ENCODE measurements at places on chromosomes 5 and 9.

DNA sequence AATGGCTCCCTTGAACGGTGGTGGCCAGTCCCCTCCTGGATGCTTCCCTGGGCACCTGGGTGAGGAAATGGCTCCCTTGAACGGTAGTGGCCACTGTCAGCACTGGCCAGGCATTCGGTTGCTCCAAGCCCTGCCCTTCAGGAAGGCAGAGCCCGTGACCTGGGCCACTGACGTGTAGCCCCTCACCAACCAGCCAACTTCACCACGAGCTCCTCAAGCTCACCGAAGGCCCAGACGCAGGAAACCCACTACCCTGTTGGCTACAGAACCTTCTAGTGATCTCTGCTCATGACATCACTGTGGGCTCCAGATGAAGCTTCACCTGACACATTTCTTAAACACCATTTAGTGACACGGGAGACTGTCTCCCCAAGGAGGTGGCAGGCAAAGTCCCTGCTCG is 9.2 kb downstream of the SLC6A3 start:
- DNase-seq = no peak

GRCh38 chr5:170307575-170308465 is 10.2 kb upstream of the LCP2 start:
- DNase-seq = no peak

DNA sequence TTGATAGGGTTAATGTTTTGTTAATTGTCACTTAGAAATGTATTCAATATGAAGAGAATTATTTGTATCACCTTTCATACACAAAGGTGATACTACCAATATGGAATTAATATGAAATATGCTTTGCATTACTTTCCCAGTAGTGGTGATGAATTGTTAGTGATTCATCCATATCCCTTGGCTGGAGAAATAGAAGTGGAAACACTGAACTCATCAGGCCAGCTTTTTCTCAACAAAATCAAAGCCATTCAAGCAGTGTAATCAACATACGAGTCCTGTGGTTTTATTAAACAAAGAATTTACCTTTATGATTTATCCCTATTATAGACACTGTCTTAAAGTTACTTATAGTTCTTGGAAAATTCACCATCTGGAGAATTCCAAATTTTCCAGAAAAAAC is 264.0 kb upstream of the MEF2C start:
- no peak for DNase-seq

- no peak for DNase-seq
Measured at GRCh38 chr9:109996936-109997580, 210.9 kb downstream of the C9orf152 start.

- DNase-seq = no peak
Measured at GRCh38 chr5:146344155-146345118, 5.8 kb downstream of the POU4F3 start.

GRCh38 chr9:134325096-134325812 is 1.0 kb upstream of the RXRA start:
- no peak for DNase-seq

DNA sequence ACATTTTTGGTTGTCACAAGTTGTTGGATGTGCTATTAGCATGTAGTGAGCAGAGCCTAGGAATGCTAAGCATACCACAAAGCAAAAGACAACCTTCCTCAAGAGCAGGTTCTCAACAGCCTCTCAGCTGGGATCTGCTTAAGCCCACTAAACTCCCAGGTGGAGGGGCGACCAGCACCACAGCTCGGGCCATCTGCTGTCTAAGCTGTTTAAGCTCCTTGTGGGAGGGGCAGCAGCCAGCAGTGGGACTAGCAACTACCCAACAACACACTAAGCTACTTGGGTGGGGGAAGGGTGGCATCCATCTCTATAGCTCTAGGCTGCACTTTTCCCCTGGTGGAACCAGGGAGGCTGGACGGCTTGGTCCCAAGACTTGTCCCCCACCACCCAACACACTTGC is 1052.7 kb upstream of the ARRDC3 start:
- no peak for DNase-seq

DNA sequence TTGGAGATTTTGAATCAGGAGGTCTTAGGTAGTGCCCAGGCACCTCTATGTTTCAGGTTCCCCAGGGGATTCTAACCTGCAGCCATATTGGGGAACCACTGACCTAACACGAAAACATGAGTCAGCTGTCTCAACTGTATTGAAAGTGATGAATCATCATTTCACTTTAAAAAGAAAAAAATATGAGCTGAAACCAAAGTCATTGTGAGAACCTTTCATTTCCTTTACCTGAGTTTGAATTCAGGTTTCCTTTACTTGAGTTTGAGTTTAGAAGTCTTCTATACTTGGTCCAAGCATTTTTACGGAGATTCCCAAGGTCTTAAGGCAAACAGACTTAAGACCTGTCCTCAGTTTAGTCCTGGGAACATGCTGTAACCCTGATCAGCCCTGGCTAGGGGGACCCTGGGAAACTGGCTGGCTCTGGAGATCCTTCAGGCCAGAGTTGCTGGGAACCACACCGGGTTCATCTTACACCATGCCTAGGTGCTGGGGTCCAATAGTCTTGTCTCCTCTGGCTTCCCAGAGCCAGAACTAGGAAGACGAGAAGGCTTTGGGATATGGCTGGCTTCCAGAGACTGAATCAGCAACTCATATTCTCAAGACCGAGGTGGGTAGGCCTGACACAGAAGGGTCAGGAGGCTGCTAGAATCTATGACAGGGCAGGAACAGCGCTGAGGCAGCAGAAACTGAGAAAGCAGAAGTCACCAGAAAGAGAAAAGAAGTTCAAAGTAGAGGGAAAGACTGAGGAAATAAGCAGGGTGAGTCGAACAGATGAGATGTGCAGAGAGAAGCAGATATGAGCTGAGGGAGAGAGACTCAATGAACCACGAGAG is 16.4 kb upstream of the PDCD1LG2 start:
- DNase-seq = no peak

DNA sequence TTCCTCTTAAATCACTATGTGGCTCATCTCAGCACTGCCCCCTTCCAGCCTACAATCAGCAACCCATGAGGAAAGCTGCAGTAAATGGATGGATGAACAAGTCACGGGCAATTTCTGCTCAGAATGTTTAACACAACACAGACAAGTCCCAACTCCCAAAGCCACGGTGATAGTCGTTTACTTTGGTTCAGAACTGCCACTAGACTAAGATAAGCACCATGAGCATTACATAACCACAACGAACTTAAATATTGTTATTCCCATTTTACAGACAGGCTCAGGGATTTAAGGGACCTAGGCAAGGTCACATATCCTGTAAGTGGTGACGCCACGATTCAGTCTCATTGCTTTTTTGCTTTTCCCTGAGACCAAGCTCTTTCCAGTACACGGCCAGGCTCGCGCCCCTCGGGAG is 2.0 kb upstream of the SMIM27 start:
- DNase-seq = no peak

- DNase-seq = no peak
Measured at GRCh38 chr5:64180661-64181343, 15.2 kb downstream of the RNF180 start.
